ENCODE measurements at places on chromosomes 1 and 21. TPM values are rescaled to one million over a fixed set of nuclear protein-coding genes. Genes with fewer than 3 reads are reported as not detected.

GRCh38 chr1:153970346-153970745 lies 2.6 kb downstream of the CREB3L4 start:
- DNase-seq, result no peak

GRCh38 chr1:201309416-201309815 lies 26.1 kb downstream of the PKP1 start:
- peak; percentile 92 for DNase-seq

- peak; percentile 95 for DNase-seq
These were observed at the start of gene PARP1 for GRCh38 chr1:226407497-226408284. TSS of gene PARP1 (minus strand) at chr1:226408093. CDS start at chr1:226407929, 164 bp downstream.

GRCh38 chr1:33696962-33697361 lies 166.9 kb upstream of the HMGB4 start:
- DNase-seq, result no peak

DNA sequence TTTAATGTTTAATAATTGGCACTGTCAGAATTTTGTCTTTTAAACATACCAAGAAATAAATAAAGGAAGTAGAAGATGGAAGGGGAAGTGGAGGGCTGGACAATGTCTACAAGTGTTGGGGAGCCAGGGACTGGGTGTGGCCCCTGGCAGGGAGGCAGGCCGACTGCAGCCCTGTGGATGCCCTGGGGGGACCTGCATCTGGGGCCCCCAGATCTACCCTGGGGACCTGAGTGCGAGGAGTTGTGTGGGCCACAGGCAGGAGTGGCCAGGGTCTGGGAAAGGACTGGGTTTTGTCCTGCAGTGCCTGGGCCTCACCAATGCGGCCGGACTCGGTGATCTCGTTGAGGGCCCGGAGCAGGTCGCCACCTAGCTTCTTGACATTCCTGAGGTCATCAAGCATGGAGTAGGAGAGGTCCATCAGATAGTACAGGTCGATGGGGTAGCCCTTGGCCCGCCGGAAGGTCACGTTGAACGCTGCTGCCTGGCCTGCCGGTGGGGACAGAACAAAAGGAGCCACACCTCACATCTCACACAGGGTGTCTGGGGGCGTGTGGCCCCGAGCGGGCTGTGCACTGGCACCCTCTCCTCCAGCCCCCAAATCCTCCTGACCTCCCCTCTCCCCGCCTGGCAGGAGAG lies 17.5 kb downstream of the ITGB2 start:
- DNase-seq, result no peak

GRCh38 chr21:45454060-45454925 lies 49.3 kb downstream of the COL18A1 start:
- DNase-seq, result no peak

GRCh38 chr1:225347123-225347683 lies 80.6 kb downstream of the LBR start:
- no peak for DNase-seq

DNA sequence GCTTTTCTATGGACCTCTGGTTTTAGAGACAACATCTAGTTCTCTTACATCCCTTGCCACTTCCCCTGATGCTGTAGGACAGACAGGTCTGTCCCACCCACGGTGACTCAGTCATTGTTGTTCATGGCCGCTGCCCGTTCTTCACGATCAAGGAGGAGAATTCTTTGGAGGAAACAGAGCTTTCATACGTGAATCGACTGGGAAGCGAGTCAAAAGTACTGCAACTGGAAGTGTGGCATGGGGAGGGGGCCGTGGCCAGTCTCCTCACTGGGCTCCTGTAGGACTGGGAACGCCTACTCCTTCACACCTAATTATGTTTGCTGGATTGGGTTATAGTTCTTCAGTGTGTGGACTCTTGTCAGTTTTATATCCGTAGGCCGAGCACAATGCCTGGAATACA lies 4.4 kb upstream of the SLC37A1 start:
- DNase-seq, result no peak

DNA sequence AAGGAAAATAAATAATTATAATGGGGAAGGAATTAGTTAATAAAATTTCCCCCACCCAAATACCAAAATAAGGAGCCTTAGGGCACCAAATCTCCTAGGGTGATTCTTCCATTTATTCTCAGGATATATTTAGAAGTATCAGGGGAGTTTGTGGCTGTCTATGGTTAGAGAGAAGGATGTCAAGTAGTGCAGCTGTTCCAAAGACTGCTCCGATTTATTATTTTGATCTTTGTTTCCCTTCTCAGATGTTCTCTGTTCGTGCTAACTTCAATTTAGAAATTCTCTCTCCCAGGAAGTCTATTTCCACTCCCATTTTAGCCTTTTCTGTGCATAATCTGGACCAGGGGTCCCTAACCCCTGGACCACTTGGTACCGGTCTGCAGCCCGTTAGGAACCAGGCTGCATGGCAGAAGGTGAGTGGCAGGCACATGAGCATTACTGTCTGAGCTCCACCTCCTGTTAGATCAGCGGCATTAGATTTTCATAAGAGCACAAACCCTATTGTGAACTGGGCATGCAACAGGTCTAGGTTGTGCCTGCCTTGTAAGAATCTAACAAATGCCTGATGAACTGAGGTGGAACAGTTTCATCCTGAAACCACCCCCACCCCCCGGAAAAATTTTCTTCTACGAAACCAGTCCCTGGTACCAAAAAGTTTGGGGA lies 9.3 kb upstream of the MAST2 start:
- DNase-seq, result no peak

DNA sequence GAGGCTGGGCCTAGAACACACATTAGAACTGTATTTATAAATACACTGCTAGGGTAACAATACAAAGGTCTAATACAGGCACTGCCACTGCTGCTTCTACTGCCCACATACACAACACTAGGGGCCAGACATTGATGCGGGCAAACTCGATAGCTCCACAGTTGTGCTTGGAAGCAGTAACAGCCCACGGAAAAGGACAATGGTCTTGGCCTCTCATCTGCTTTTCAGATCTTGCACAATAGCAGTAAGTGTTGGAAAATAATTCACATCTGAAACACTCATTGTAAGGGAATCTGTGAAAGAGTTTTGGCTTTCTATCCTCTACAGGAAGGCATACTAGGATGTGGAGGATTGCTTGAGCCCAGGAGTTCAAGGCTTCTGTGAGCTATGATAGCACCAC lies 6.9 kb upstream of the SPOCD1 start:
- DNase-seq, result no peak

DNA sequence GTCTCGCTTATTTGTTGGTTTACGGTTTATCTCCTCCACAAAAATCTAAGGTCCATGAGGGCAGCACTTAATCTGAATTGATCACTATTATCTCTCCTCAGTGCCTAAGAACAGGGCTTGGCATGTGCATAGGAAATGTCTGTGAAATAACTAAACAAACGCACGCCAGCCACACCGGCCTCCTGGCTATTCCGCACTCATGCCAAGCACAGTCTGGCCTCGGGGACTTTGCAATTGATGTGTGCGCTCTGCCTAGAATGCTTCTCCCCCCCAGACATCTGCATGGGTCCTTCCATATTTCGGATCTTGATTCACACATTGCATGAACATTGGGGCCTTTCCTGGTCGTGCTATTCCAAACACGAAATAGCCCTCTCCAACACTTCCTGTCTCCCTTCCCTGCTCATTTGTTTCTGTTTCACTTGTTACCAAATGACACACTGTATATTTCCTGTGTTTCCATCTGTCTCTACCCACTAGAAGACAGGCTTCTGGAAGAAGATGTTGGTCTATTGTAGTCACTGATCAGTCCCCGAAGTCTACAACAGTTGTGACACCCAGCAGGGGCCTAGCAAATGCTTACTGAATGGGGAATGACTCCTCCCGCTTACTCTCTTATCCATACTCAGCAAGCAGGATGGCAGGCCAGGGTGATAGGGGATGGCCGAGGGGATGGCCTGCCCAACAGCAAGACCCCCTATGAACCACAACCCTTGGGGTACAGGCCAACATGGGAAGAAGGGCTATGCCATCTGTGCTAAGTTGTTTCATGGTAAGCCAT lies 93.9 kb downstream of the GLIS1 start:
- peak; percentile 52 for DNase-seq

DNA sequence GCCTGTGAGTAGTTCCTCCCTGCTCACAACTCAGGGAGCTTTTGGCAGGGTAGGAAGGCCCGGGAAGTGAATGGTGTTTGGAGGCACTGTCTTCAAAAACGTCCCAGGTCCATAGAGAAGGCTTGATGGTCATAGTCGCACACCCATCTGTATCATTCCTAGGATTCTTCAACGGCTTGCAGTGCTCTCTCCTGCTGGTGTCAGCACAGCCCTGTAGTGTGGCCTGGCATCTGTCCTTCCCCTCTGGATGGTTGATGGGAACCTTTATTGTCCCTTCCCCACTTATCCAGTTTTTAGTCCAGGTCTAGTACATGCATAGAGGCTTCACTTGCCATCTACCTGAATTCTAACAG lies 142.8 kb upstream of the HOOK1 start:
- no peak for DNase-seq

DNA sequence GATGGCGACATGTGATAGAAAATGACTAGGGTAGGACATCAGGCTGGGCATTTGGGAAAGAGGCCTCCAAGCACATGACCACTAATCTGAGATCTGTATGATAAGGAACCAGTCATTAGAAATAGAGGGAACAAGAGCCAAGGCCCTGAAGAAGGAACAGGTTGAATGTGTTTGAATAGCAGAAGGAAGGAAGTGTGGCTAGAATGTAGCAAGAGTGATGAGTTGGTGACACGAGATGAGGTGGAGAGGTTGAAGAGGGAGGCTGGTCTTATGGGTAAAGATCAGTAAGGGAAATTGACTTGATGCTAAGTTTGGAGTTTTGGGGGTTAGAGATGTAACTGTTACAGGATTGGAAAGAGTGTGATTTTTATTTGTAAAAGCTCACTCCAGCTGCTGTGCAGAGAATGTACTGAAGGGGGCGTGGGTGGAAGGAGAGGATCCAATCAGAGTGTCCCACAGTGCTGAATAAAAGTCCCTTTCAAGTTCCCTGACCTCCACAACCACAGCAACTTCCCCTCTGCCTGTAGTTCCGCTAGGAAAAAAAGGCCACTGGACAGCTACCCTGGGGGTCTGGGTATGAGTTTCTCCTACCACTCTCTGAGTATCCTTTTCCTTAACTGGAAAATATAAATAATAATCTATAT lies 295.0 kb downstream of the OMA1 start:
- peak; percentile 87 for DNase-seq

GRCh38 chr1:205709640-205710039 lies 29.3 kb upstream of the SLC45A3 start:
- DNase-seq, result no peak

GRCh38 chr1:92795166-92795565 lies 10.3 kb upstream of the EVI5 start:
- no peak for DNase-seq

DNA sequence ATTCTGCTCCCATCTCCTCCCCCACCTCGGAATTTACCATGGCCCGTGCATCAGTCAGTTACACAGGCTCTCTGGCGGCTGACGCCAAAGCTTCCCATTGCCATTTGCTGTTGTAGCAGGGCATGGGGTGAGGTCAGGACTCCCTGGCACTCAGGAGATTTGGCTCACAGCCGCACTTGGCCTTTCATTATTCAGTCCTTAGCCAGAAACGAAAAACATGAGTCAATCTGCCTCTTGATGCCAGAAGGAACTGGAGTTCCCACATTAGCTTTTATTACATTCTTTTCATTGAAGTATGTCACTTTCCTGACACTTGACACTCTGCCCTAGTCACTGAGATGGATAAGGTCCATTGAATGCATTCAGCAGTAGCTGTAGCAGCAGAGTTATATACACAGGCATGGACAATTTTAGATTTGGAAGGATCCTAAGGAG lies 260.6 kb downstream of the CACNA1E start:
- no peak for DNase-seq

DNA sequence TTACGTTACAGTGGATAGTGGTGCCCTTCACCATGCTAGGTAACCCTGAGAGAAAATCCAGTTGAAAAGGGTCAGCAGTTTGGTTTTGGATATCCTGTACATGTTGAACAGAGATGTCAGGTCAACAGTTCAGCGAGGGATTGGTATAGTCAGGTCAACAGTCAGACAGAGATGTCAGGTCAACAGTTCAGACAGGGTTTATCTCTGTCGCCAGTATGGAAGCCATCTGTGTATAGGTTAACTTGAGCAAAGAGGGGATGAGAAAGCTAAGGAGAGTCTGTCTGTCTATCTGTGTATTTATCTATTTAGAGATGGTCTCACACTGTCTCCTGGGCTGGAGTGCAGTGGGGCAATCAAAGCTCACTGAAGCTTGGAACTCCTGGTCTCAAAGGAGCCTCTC lies 17.7 kb downstream of the DHDDS start:
- no peak for DNase-seq

MYOG gene
- total RNA-seq, result not detected

CDC42 gene
- total RNA-seq, result 290 TPM

BTBD8 gene
- 6.8 TPM for total RNA-seq

BLACAT1 gene
- 5.2 TPM for total RNA-seq

IGSF9 gene
- 8.8 TPM for total RNA-seq

TAS1R2 gene
- total RNA-seq, result not detected

Measured in endodermal cell (in vitro differentiated cells).